Activated T-cell treated with anti-CD3 and anti-CD28 coated beads for 24 hours (primary cell): ENCODE measurements at places on chromosomes 1 and 21.

- DNase-seq, result no peak
Observed at GRCh38 chr1:175840787-175841186, 97.4 kb upstream of the TNR start.

- DNase-seq, result no peak
Observed at GRCh38 chr1:1173061-1173792, 453 bp upstream of the TTLL10 start.

- no peak for DNase-seq
Observed at GRCh38 chr1:74523873-74524480, 11.6 kb upstream of the LRRC53 start.

DNA sequence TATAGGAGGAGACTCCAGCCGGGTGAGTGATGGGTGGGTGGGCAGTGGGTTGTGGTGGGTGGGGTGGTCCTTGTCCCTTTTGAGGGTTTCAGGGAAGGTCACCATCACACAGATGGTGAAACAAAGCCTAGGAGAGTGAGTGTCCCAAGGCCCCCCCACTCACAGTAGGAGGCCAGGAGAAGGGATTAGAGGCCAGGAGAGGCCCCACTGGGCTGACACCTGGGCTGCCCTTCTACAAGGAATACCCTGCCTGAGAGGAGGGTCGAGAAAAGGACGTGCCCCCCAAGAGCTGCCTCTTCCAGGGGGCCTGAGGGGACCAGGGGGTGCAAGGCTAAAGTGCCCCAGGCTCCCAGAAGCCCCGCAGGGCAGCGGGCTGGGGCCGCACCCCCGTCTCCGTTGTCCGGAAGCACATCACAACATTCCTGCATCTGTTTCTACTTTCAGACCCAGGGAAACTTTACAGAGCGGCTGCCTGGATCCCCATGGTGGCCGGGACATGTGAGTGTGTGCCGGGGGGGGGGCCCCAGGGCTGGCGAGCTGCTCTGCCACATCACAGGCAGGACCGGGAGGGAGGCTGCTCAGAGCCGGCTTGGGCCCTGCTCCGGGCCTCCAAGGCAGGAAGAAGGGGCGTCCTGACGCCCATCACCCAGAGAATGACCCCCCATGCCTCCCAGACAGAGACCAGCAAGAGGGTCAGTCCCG lies 68.2 kb downstream of the ARHGEF16 start:
- DNase-seq, result no peak

DNA sequence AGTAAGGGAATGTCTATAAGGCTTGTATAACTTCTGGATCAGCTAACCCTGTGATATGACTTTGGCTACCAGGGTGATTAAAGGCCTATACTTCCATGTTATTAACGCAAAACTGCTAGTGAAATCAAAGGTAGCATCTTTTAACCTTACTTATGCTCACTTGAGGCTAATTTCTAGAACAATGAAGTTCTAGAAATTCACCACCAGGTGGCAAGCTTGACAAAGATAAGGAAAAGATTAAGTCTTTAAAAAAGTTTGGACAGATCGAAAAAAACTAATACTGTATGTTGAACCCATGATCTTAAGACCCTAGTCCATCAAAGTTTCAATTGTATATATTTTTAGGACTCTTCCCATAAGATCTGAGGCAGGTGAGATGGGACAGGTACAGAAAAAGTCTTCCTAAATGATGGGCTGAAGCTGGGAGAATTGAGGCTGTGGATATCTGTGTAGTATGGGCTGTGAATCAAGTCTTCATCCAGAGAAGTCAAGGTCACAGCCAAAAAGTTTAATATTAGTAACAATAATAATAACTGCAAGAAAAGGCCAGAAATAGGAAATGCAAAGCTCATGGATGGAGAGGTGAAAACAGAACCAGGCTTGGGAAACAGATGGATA lies 18.8 kb downstream of the KYAT3 start:
- DNase-seq, result no peak
